ENCODE measurements at places on chromosomes 12 and 14.

DNA sequence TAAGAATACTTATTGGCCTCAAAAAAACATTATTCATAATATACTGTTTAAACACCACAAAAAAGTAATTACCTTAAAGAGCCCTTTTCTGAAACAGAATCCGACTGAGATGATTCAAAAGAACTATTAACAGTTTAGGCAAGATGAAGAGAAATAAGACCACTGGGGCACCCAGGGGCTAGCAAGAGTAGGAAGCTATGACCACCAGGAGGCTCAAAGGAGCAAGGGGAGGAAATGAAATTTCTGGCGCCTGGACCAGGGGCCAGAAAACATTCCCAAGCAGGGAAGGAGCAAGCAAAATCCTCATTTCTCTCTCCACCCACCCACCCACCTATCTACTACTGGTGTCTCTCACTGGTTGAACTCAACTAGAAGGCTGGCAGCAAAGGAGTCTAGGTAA is 6.3 kb upstream of the DCAF4 start:
- DNase-seq: no peak

DNA sequence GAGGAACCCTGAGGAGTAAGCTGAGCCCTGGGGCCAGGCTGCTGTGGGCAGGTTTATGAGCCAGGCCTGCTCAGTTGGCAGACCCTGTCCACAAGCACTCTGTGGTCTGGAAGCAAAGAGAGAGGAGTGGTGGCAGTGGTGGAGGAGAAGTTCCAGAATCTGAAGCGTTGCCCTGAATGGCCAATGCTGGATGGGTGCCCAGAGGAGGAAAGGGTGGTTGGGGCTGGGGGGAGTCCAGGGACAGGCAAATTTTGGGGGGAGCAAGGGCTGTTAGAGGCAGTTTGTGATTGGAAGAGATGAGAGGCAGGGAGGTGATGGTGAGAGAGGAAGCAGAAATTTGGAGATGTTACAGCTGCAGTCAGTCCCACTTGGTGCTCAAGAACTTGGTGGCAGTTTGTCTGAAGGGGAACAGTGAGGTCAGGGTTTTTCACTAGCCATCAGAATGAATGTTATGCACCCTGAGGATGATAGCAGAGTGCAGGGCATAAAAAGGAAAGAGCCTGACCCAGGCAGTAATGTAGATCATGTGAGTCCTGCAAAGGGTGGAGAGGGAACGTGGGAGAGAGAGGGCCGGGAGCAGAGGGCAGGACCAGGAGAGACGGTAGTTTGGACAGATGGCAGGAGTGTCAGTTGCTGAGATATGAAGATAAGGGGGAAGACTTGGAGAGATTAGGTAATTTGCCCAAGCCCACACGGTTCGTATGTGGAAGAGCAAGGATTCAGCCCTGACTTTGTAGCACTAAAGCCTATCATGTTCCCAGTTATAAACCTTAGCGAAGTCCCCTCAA is 51.2 kb downstream of the GALNT8 start:
- peak; percentile 36 for DNase-seq

- no peak for DNase-seq
Observed at GRCh38 chr14:68820536-68820935, 27.7 kb upstream of the ZFP36L1 start.

DNA sequence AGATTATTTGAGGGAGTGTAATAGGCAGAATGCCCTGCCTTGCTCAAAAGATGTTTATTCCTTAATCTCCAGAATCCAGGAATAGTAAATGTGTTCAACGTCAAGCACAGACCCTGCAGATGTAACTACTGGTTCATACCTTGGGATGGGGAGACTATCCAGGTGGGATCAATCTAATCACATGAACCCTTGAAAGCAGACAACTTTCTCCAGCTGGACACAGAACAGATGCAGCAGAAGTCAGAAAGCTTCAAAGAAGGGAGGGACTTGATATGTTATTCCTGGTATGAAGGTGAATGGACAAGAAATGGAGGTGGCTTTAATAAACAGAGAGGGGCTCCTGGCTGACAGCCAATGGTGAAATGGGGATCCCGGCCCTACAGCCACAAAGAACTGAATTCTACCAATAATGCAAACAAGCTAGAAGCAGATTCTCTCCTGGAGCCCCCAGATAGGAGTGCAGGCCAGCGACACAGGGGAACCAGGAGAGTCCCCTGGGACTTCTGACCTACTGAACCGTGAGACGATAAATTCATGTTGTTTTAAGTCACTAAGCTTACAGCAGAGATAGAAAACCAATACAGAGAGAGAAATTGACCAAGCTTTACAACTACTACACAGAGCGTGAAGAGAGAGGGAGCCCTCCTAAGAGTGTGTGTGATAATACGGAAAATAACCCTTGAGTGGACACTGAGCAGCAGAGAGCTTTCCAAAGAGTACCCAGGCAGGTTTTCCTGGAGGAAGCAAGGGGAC is 133.5 kb upstream of the TMEM132C start:
- peak; percentile 95 for DNase-seq

GRCh38 chr12:104064031-104064841 is at the start of gene HCFC2:
TSS of gene HCFC2 (plus strand) at chr12:104064531. CDS start at chr12:104064561, 30 bp downstream.
- peak; percentile 93 for DNase-seq

DNA sequence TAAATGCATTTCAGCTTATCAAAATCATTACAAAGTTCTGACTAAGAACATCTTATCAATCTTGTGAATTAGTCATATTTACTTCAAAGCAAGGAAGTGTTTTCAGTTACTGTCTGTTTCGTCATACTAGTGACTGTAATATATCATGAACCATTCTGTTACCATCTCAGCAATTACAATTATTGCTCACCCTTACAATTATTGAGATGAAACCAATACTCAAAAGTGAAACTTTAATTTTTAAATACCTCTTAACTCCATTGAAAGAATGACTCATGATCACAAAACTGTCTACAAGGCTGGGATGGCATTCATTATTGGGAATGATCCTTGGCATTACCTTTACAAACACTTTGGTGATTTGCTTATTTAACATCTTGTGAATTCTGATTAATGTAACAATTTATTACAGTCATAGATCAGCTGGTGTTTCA is 90.3 kb downstream of the RPS6KA5 start:
- DNase-seq: no peak

GRCh38 chr12:11075642-11076041 is 13.5 kb upstream of the TAS2R46 start:
- DNase-seq: no peak

DNA sequence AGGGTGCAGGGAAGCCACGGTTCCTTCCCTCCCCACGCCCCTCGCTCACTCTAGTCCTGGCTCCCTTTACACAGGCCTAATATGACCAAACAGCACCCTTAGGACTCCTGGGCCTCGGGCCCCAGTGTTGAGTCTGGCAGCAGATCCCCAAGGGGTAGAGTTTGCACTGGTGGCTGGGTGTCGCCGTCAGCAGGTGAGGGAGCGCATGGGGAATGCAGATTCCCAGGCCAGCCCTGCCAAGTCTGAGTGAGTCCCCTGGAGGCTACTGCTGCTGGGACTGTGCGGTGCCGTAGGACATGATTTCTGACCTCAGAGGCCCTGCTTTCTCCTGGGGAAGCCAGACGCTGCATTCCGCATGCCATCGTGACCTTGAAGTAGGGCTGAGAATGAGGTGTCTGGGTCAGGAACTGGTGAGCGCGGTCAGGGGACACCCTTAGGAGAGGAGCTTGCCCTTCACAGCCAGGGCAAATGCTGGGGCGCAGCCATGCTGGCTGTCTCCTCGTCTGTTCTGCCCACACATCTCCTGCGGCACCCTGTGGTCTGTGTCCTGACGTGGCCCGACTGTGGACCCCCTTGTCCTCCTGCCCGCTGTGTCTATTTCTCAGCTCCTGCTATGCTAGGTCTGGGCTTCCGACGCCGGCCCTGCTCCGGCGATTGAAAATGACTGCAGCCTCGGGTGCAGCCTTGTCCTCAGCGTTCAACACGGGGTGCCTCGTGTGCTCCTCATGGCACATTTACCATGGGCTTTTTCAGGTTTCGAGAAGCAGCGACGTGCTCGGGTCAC is 37.6 kb upstream of the PRMT8 start:
- DNase-seq: no peak

GRCh38 chr12:20503858-20504257 is 135.5 kb downstream of the PDE3A start:
- no peak for DNase-seq

- no peak for DNase-seq
Observed at GRCh38 chr14:61616524-61617185, 78.7 kb upstream of the HIF1A start.

DNA sequence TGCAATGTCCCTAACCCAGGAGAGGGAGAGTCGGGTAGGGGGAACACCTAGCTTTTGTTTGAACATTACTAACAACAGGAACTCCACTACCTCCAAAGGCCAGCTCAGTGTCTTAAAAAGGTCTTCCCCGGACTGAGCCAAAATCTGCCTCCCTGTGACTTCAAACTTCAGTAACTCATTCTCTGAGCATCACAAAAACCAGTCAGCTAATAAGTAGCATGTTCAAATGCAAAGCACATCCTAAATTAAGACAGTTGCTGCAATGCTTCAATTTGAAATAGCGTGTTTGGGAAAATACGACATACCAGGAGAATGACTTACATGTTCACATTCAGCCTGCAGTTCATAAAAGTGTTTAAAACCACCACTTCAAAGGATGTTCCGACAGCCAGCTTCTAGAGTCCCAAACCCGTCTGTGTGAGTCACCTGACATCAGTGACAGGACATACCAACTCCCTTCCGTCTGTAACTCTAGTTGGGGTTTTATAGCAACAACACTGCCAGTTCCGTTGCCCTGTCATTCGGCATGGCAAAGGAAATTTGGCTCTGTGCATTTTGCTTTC is 13.0 kb downstream of the ZFP36L1 start:
- DNase-seq: no peak

GRCh38 chr14:99515301-99516155 is 34.3 kb downstream of the CCNK start:
- DNase-seq: no peak

DNA sequence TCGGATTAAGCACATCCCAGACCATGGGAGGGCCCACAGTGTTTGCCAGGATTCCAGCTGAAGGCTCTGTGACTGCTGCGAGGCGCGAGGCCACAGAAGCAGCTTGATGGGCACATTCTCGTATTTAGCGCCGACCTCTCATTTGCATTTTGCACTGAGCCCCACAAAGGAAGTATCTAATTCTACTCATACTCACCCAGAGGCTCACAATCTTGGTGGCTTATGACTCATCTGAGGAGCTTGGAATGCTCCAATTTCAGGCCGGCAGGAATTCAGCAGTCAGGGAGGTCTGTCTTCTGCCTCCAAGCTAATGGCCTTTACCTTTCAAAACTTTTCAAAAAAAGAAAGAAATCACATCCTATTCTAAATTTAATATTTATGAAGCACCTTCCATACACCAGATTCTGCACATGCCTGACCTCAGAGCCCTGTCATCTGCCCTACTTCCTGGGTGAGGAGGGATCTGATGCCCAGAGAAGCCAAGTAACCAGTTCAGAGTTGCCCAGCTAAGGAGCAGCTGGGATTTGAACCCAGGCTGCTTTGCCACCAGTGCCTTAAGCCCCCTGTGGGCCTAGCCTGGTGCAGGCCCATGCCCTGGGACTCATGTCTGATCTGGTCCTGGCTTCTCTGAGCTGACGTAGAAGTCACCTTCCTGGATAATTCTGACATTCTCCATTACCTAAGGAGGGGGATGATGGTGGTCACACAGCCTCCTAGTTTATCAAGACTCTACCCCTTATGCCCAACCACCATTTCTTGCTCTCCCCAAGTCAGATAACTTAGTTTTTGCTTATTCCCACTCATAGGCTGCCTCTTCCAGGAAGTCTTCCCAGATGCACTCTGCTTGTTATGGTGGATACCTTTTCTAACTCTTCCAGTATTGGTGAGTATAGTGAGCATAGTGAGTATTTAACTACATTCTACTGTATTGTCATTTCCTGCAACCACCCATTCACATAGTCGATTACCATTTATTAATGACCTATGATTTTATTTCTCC is 198.9 kb downstream of the RBM19 start:
- DNase-seq: no peak

DNA sequence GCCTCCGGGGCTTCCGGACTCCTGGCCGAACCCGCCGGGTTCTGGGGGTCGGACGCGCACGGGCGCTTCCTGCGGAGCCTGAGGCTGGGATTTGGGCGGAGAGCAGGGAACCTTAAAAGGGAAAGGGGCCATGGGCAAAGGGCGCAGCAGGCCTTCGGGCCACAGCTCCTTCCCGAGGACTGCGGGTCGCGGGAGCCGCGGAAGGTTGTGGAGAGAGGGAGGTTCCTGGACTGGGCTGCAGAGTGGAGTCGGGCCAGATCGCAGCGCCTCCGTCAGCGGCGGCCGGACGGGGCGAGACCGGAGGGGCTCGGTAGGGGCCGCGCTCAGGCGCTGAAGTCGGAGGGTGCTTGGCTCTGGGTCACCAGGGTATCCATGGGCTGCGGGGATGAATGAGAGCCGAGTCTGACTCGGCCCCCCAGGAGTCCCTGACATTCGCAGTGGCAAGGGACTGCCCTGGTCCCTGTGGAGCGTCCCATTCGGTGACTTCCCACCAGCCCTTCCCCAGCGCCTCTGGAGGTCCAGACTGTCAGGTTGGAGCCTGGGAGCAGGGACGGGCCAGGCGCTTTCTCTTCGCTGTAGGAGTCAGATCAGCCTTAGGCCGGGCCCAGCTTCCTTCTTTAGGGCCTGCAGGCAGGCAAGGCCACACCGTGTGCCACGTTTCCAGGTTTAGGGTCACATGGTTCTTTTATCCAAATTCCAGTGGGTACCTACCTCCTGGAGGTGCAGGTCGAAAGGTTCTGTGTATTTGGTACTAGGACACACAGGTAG is 938 bp upstream of the SLC25A29 start:
- DNase-seq: peak; percentile 25

DNA sequence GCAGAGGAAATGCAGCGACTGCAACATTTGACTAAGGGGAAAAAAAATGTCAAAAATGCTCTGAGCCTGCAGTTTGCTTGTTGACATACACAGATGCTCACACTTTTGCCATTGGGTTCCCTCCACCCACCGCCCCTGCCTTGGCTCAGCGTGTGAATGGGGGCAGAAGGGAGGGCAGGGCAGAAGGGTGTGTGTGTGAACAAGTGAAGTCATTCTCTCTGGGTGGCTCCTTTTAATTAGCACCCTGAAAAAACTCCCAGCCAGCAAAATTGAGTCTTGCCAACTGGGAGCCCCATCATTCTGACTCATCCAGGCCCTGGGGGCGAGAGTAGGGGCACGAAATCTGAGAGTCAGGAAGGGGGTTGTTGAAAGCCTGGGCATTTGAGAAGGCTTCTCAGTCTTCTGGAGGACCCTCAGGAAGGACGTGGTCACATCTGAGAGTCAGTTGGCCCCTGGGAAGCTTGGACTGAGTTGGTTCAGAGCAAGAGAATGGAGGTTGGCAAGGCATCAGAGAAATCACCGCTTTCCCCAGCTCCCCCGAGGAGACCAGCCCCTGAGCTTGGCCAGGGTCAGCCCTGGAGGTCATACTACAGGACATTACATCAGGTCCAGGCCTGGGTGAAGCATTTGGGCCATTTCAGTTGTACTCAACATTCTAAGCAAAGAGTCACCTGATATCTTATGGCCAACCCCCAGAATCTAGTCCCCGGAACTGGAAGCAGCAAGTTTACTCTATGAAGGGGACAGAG is 22.7 kb upstream of the KRT78 start:
- no peak for DNase-seq

- DNase-seq: no peak
Observed at GRCh38 chr12:130993759-130994670, 40.3 kb downstream of the ADGRD1 start.

All from SK-N-DZ (cell line).